HFFc6 (cell line): ENCODE measurements at places on chromosomes 4 and X. TPM values are rescaled to one million over a fixed set of nuclear protein-coding genes. Genes with fewer than 3 reads are reported as not detected.
A peak's percentile ranks its signal among the peaks of the same experiment; 100 is the strongest.

DNA sequence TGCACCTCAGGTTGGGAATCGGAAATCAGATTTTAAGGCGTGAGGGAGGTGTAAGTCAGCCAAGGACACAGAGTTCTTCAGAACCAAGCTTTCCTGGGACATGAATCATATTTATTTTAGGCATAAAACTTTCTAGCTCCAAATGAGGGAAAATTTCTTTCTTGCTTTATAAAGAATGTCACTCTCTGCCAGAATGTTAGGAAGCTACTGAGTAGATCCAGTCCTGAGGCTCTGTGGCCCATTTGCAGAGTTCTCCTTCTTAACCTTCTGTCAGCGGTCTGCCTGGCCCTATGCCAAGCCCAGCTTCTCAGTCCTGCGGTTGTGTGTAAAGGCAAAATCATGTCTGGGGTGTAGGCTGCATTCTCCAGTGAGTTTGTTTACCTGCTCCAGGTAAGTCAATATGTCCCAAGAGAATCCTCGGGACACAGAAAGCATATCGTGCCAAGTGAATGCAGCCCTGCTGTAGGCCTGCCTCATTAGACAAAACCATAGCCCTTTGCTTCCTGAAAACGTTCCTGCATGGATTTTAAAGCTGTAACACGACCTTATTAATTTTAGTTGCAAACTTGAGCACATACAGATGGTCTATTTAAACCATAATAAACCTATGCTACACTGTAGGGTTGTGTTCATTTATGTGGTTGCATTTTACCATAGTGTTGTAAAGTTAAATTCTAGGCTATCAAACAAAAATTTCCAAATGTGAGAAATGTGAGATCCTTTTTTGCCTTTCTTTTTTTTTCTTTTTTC lies 29.2 kb upstream of the CCNI start:
- peaks cover 10% of the 10 kb centered on the region for H3K27me3 ChIP-seq
- DNase-seq, result no peak
- H3K4me1 ChIP-seq, result peaks cover 5% of the 10 kb centered on the region; the same call in 1 of the 2 replicates

DNA sequence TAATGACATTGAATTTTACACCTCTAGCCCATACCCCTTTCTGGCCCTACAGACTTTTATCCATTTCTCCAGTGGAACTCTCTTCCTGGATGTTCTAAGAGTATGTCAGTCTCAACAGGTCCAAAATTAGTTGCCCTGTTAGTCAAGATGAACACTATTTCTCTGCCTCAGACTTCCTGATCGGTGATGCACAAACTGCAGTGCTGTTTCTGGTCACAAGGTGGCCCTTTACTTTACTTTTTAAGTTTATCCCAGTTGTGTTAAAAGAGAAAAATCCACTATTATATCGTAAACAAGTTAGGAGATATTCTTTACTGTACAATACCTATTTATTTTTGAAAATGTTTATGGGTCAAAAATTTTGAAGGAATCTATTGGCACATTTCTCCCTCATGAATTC lies 13.1 kb downstream of the TCEAL7 start:
- H3K27ac ChIP-seq, result no peak overlapping the region
- no peaks in the 10 kb centered on the region for H3K4me1 ChIP-seq
- H3K4me3 ChIP-seq, result no peak overlapping the region
- H3K36me3 ChIP-seq, result no peaks in the 10 kb centered on the region
- DNase-seq, result peak; percentile 32

DNA sequence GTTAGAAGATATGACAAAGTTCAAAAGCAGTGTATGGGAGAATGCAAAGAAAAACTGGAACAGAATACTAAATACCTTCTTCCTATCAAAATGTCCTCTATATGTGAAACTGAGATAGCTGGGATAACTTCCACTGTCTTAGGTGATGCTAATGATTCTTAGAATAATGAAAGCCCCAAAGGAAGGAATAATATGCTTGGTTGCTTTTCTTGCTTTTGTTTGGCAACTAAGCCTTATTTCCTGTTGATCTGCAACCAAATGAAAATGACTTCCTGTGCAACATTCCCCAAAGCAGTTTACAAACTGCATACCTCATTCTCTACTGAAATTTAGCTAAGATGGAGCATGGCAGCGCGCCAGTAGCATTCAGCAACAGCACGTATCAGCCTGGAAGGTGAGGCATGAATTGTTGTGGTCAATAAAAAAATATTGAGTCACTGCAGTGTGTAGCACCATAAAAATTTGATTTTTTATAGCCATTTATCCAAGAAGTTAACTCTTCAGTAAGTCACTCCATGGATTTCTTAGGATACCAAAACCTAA lies 18.7 kb downstream of the NDNF start:
- H3K4me3 ChIP-seq, result no peak overlapping the region
- no peaks in the 10 kb centered on the region for H3K36me3 ChIP-seq
- no peaks in the 10 kb centered on the region for H3K4me1 ChIP-seq
- peaks cover 3% of the 10 kb centered on the region; the same call in 1 of the 2 replicates for H3K27me3 ChIP-seq

DNA sequence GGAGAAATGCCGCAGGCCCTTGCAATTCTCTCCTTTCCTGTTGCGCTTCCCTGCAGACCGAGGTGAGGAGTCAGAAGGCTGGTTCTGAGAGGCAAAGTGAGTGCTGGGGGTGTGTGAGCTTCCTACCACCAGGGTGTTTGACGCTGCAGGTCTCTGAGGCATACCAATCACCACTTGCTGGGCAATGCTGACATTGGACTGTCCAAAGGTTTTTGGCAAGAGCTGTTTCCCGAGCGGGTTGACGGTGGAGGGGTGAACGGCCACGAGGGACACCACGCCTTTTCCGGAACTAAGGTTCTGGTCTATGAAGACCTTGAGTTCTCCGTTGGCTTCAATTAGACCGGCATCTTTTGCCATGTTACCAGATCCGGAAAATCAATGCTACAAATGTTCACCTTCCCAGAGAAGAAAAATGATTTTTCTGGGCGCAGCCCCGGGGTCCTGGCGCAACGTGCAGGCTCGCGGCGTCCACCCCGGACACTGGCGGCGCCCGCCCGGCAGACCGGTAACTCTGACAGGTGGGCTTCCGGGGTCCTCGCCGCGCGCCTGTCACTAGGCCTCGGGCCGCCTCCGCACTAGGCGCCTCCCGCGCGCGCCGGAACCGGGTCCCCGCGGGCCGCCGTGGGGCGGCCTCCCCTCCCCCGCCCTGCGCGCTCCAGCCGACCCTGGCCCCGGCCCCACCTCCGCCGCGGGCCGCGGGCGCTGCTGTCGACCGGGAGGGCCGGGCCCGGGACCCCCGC lies 44.9 kb upstream of the FAM47C start:
- H3K27ac ChIP-seq, result no peak overlapping the region
- no peak overlapping the region for H3K4me3 ChIP-seq
- H3K27me3 ChIP-seq, result no peaks in the 10 kb centered on the region; the same call in 1 of the 2 replicates
- H3K36me3 ChIP-seq, result no peaks in the 10 kb centered on the region
- no peaks in the 10 kb centered on the region for H3K4me1 ChIP-seq

DNA sequence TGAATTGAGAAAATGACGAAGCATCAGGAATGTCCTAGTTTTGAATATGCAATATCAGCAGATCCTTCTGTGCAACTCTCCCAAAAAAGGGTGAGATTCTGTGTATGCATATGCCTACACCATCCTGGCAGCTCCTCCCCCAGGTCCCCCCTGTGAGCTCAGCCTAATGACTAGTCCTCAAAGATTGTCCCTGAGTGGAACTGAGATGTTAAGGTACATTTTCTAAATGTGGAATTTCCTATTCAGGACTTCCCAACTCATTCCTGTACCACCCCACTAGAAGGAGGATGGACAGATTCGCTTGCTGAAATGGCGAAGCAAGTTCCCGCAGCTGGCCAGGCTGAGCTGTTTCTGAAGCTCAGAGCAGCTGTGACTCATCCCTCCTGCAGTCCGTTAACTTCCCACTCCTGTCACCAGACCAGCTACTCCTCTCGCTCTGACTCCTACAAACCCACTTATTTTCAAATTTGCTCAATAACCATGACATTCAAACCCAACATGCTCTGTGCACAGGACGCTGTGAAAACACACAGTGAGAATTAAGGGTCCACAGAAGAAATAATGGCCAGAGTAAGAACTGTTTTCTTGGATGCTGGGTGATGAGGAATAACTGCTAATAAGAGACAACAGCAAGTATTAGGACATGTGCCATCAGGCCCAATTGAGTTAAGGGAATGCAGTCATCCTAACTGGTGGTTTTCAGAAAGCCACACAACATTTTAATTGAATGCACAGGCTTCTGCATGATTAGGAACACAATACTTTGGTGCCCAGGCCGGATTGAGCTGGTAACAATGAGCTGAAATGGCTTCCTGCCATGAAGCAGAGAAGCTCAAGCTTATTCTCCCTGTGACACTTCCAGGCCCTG lies 40.0 kb upstream of the IRF2 start:
- H3K27me3 ChIP-seq, result no peaks in the 10 kb centered on the region
- H3K27ac ChIP-seq, result peak overlapping the region; percentile 80
- H3K4me3 ChIP-seq, result peak overlapping the region; percentile 74
- DNase-seq, result peak; percentile 79
- peaks cover 6% of the 10 kb centered on the region for H3K36me3 ChIP-seq

DNA sequence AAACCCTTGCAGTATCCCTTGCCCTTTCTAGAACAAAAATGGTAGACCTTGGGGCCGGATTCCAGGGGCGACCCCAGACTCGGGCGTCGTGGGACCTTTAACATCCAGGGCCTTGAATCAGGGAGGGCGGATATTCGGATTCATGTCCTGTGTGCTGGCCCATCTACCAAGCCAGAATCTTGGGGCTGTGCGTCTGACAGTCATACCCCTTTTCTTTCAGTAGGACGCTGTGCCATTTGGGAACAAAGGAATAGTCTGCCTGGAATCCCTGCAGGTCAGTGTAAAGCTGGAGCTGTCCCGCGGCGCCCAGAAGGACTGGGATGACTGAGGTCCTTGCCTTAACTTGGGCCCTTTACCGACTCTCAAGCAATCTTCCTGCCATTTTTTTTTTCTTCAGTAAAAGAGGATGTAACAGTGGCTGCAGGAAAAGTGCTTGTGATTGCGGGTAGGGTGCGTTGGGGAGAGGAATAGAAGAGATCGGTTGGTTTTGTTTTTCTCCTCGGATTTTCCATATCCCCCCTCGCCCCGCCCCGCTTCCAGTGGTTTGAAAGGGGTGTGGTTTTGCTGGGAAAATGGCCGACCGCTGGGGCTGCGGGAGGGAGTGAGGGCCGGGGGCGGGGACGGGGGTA lies 518 bp downstream of the ARMCX1 start:
- peak; percentile 23 for DNase-seq
- H3K4me3 ChIP-seq, result peak overlapping the region; percentile 89
- H3K4me1 ChIP-seq, result peaks cover 14% of the 10 kb centered on the region; the same call in 1 of the 2 replicates
- no peaks in the 10 kb centered on the region; the same call in 1 of the 2 replicates for H3K27me3 ChIP-seq

- no peak overlapping the region for H3K27ac ChIP-seq
- no peak for DNase-seq
- no peaks in the 10 kb centered on the region for H3K36me3 ChIP-seq
- no peaks in the 10 kb centered on the region for H3K4me1 ChIP-seq
- no peak overlapping the region for H3K4me3 ChIP-seq
Measured at GRCh38 chrX:131068945-131069719, 11.0 kb downstream of the ARHGAP36 start.

GRCh38 chr4:2186133-2186864 lies 55.6 kb downstream of the HAUS3 start:
- no peak overlapping the region for H3K27ac ChIP-seq
- no peaks in the 10 kb centered on the region for H3K27me3 ChIP-seq
- peaks cover 11% of the 10 kb centered on the region for H3K4me1 ChIP-seq
- DNase-seq, result peak; percentile 1

DNA sequence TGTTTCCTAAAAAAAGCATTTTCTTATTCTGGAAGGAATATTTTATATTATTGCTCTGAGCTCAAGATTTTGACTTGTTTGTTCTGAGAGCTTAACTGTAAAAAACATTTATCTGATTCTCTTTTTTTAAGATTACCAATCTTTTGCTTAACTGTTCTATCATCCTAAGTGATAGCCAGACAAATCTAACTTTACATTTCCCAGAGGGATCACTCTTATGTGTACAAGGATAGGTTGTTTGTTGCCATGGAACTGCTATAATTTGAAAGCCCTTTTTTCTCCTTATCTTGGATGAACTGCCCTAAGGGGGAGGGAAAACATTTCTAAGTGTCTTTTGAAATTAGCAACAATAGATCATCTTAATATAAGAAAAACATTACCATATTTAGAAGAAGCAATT lies 494.7 kb downstream of the TRAM1L1 start:
- H3K36me3 ChIP-seq, result no peaks in the 10 kb centered on the region
- no peak overlapping the region for H3K4me3 ChIP-seq
- H3K4me1 ChIP-seq, result no peaks in the 10 kb centered on the region
- H3K27ac ChIP-seq, result no peak overlapping the region
- DNase-seq, result no peak

Gene ZNF330
- total RNA-seq, result 42.5 to 44.0 TPM (median 42.8 TPM) in 3 replicates

Gene RAB41
- not detected in 3 replicates for total RNA-seq

Gene PNMA6F
- total RNA-seq, result not detected in 3 replicates

Gene GAGE12J
- total RNA-seq, result not detected in 3 replicates
